ENCODE measurements at places on chromosomes 3 and 15.

- no peak for DNase-seq
These were observed 147.3 kb upstream of the UBE2E2 start for GRCh38 chr3:23055733-23056376.

GRCh38 chr3:95438274-95438673, 1375.4 kb downstream of the NSUN3 start:
- DNase-seq = no peak

GRCh38 chr3:64539451-64540196, 148.2 kb downstream of the ADAMTS9 start:
- DNase-seq = no peak

- DNase-seq = no peak
These were observed 267.0 kb upstream of the CFAP20DC start for GRCh38 chr3:59316688-59317275.

DNA sequence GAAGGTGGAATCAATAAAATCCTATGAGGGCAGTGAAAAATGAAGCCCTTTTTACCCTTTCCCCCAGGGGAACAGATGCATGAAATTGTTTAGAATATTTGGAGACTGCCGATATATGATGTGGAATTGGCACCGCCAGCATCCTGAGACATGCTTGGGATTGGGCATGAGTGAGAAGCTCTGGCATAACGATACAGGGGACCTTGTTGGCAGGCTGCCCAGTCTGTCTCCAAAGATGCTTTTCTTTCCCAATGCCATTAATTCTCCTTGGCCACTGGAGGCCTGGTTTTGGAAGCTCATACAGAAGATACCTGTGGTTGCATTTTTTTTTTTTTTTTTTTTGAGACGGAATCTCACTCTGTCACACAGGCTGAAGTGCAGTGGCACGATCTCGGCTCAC, 800.6 kb upstream of the LMCD1 start:
- no peak for DNase-seq
